ENCODE measurements at places on chromosomes 2 and 18.

DNA sequence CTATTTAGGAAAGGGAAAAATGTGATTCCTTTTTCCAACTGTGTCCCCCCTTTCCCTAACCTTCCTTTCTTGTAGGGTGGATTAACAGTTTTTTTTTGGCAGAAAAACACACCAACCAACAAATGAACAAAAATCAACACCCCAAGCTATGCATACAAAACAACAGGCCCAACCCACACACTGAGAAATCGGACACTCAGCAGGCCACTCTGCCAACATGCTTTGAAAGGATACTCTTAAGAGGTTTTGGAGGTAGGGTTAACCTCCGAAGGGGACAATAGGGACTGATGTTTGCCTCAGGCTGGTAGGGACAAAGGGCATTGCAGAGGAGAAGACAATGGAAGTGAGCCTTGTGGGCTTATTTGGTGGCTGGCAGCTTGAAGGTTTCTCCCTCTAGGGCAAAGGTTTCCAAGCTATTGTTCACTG, 33.1 kb upstream of the POLE4 start:
- no peak for DNase-seq

- no peak for DNase-seq
Measured at GRCh38 chr18:78673516-78674321, 305.9 kb upstream of the SALL3 start.

- no peak for DNase-seq
Measured at GRCh38 chr2:94725543-94725942, 145.7 kb upstream of the TEKT4 start.

GRCh38 chr2:112493858-112494648, 12.1 kb downstream of the TTL start:
- DNase-seq, result peak; percentile 33

- DNase-seq, result no peak
Measured at GRCh38 chr2:215811409-215812345, 201.7 kb downstream of the MREG start.

GRCh38 chr2:236870370-236870769, 215.3 kb upstream of the COPS8 start:
- no peak for DNase-seq

GRCh38 chr2:54556621-54557121, 100.5 kb downstream of the SPTBN1 start:
- DNase-seq, result no peak

DNA sequence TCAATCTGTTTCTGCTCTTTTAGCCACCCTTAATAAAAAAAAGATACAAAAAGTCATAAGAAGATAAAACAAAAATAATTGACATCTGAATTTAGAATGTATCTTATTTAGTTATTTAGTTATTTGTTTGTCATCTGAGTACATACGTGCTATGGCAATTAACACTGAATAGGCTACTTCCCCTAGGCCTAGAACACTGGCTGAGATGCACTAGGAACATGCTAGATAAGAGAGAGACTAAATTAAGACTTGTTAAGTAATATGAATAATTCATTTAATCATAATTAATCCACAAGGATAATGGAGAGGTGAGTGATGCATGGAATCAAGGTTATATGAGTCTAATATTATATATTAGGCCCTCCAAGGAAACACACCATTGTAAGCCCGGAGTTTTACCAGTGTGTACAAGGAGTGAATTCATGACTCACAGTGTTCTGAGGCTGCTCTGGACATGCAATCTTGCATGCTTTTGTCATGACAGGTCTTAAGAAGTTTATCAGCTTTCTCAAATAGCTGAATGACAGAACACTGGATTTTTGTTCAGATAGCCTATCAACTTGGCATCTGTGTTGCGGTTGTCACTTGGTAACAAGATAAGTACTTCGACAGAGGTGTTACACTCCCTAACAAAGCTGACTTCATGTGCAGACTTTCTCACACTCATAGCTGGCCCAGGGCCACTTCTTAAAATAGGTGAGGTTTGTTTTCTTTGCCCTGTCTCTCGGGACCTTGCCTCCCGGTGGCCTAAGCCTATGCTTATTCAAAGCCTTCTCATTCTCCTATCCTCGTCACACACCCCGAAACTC, 5.0 kb upstream of the SERPINB2 start:
- peak; percentile 100 for DNase-seq

DNA sequence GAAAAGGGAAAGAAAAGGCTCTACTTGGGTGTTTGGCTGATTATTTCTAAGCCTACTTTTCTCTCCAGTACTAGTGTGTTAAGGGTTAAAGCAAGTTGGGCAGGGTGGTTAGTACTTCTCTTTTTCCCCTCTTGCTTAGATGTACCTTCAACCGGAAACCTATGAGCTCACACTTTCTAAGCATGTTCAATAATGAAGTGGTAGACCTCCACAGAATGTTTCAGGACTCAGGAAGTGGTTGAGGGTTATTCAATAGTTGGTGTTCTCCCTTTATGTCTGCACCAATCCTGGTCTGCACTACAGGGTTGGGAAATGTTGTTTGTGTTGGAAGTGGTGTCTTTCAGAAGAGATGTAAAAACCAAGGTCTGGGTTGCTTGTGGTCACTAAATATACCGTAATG, 137.1 kb downstream of the ZEB2 start:
- no peak for DNase-seq

DNA sequence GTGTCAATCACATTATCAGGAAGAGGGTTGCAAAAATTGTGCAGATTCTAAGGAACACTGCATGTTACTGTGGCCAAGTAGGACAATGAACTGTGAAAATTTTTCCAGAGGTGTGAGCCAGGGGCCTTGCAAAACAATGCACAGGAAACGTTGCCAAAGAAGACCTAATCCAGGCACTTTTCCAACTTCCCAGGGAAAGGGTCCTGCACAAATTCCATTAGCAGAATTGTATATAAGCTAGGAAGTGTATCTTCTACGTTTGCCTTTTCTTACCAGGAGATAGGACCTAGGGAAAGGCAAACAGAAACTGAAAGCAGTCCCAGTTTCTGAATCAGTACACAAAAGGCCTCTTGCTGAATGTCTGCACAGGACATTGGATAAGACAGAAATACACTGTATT, 1888.3 kb upstream of the CELF4 start:
- no peak for DNase-seq

DNA sequence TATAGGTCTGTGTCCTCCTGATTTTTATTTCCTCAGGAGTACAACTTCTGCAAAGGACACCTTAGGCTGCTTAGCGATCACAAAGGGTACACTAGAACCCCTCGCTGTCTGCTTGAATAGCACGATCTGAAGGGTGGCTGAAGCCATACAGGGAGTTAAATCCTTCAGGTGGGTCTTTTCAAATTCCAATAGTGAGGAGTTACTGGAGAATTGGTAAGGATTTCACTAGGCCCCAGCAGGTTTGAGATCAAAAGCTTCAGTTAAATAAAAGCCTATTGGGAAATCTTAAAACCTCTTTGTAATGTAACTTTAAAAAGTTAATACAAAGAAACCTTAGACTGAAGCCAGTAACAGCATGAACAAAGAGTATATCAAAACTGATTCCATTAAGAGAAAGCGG, 613.1 kb downstream of the ZEB2 start:
- DNase-seq, result no peak

DNA sequence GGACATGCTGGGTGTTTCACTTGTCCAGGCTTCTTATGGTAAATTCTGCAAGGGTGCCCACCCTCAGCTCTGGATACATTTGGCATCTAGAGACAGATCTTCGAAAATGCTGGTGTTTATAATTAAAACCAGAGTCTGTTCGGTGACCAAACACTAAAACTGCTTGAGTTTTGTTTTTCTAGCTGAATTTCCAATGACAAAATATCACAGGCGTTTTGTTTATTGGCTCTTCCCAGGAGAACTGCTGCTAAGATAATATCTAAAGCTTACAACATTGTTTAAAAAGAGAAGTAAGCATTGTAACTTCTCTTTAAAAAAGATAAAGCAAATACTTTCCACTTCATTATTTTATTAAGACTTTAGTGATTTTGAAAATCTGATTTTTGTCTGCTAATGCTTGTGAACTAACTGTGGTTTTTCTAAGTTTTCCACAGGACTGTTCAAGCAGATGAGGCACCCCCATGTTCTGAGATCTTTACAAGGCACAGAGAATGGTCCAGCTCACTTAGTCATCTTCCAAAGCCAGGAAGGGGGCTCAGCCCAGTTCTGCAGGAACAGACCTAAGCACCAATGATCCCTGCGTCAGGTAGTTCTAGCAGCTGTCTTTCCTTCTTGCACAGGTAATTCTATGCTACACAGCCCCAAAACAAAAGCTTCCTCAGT, 94.8 kb upstream of the LTBP1 start:
- no peak for DNase-seq

DNA sequence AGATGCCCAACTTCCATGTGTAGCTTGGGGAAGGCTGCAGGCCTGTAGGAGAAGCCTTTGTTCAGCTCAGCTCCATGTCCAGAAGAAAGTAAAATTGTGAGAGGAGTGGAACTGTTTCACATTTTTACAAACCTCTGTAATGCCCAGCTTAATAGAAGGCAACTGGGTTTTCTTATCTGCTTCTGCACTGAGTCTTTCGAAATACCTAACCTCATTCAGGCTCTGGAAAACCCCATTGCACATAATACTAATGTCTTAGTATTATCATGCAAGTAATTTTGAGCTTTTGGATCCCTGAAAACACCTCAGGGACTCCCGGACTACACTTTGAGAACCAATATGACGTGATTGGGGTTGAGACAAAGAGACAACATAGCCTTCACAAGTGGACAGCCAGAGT, 5.8 kb downstream of the SMIM21 start:
- no peak for DNase-seq

DNA sequence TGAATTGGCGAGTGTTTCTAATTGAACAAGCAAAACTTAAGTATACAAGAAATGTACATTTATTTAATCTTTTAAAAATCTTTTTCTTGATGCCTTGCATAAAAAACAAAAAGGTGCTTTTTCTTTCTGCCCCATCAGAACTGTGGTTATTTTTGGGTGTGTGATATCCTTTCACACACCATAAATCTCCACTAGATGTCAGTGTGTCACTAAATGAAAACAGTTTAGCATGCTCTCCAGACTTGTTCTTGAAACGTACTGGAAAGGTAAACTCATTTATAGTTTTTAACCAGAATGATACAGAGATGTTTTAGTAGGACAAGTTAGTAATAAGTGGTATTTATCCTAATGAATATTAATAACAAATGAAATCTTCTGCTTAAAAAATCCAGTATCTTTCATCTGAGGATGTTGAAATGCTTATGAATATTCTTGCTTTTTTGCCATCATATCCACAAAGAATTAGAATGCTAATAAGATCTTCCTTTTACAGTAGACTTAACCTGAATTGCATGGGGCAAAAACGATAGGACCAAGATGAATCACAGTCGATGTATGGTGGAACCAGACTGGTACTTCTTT, 96.8 kb downstream of the UBE2E3 start:
- no peak for DNase-seq

- DNase-seq, result no peak
Measured at GRCh38 chr2:143608063-143608423, 478.8 kb downstream of the ARHGAP15 start.

- no peak for DNase-seq
Measured at GRCh38 chr2:19785867-19786266, 115.9 kb downstream of the TTC32 start.

GRCh38 chr2:56448403-56449001, 264.7 kb downstream of the CCDC85A start:
- peak; percentile 34 for DNase-seq

DNA sequence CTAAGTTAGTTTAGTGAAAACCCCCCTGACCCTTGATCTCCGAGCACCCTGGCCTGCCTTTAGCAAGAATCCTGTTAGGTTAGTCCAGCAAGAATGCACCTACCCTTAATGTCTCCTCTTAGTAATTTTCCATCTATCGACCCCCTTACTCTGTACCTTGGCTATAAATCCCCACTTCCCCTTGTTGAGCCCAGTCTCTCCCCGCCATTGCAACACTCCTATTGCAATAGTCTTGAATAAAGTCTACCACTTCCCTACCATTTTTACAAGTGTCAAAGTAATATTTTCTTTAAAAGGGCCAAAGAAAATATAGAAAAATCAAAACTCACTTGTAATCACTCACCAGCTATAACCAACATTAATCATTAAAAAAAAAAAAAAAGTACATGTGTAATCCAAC, 4.2 kb upstream of the ZBTB7C start:
- DNase-seq, result no peak

- DNase-seq, result no peak
Measured at GRCh38 chr2:1707771-1708418, 36.4 kb downstream of the PXDN start.

DNA sequence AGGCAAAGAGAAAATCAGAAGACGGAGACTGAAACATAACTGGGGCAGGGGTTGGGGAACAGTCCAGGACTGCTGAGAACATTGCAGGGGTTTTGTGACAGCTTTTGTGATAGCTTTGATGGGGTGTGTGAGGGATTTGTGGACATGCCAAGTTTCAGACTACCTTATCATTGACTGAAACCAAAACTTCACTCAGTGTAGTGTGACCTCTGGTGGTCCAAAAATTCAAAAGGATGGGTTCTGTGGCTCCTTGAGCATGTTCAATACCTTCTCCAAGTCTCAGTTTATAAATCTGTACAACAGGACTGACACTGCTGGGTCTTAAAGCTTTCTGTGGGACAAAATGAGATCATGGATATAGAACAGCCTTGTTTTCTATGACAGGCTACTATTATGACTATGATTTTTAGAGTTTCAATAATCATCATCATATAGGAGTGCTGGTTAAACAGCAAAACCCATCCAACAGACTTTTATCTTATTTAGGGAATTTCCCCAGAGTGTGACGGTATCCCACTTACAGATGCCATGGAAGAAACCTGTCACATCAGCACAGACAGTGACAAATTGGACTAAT, 259.2 kb upstream of the SLC14A2 start:
- no peak for DNase-seq

DNA sequence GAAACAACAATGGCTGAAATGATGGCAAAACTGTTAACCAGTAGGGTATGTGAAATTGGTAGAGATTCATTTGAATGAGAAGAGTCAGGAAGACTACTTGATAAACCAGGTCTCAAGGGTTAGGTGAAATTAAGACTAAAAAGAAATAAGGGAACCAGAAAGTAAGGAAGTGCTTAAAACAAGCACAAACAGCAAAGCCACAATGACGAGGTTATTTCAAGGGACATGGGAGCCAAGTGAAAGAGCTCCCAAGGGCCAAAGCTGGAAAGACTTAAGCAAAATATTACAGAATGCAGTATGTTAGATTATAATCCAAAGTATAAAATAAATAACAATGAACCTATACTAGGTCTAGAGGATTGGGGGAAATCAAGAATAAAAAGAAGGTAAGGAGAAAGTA, 19.3 kb upstream of the CD302 start:
- no peak for DNase-seq

All from epithelial cell of prostate (primary cell).